Fibroblast of skin of scalp (primary cell): ENCODE measurements at places on chromosomes 2 and 18.
A peak's percentile ranks its signal among the peaks of the same experiment; 100 is the strongest.

DNA sequence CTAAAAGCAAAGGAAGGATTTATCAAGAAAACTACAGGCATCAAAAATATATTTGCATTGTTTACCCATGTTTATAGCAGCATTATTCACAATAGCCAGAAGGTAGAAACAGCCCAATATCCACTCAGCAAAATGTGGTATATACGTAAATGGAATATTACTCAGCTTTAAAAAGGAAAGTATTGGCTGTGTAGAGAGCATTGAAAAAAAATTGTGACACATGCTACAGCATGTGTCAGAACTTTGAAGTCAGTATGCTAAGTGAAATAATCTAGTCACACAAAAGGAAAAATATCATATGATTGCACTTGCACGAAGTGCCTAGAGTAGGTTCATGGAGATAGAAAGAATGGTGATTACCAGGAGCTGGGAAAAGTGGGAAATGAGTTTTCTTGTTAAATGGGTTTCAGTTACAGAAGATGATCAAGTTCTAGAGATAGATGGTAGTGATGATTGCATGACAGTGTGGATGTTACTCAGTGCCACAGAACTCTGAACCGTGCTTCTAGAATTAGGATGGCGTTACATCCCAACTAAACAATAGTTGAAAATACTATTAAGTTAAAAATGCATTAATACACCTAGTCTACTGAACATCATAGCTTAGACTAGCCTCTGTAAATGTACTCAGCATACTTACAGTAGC, 20.1 kb downstream of the ANKRD12 start:
- DNase-seq: no peak

DNA sequence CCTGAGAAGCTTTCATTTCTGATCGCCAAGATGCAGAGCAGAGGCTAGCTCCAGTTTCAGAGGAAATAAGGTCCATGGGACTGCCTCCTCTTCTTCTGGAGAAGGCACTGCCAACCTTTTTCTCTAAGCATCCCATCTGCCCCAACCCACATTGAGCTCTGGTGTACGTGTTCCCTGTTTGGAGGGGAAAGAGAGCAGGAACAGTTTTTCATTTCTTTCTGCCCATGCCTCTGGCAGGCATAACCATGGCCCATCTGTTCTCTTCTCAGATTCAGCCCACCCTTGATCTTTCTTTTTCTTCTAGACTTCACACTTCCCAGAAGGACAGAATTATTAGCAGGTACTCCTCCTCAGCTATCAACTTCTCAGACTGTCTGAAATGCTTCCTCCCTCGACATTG, 1110.3 kb upstream of the KLHL29 start:
- no peak for DNase-seq

GRCh38 chr2:219612577-219613286, 14.7 kb upstream of the SLC4A3 start:
- no peak for DNase-seq

DNA sequence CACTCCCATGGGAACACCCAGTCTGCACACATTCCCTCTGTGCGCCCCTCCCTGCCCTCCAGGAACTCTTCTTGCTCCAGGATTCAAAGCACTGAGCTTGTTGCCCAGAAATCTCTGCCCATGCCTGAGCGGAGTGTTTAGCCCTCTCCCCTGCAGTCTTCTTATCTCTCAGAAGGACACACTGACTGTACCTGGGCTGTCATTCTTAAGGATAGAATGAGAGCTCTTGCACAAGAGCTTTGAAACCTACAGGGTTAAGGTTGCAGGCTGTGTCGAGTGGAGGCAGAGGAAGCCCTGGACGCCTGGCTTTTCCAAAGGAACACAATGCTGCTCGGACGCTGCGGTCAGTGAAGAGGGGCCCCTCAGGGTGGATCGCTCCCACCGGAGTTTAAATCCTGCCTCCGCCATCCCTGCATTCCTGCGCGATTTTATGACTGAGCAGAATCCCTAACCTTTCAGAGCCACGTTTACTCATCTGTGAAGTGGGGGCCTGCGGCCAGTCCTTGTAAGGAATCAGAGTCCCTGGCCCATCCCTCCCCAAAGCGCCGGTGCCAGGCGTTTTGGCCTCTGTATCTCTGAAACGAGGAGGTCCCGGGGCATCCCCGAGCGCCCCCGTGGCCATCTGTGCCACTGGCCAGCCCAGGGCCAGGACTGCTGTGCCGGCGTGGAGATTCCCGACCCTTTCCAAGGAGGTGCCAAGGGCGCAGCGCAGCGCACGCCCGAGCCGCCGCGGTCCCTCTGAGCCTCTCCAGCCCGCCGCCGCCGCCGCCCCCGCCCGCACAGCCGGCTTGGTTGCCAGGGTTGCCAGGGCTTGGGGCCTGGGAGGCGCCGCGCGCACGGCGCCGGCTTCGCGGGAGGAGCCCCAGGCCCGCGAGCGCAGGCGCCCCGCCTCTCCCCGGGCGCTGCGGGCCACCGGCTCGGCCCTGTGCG, 58.9 kb downstream of the FAM168B start:
- DNase-seq: peak; percentile 39

DNA sequence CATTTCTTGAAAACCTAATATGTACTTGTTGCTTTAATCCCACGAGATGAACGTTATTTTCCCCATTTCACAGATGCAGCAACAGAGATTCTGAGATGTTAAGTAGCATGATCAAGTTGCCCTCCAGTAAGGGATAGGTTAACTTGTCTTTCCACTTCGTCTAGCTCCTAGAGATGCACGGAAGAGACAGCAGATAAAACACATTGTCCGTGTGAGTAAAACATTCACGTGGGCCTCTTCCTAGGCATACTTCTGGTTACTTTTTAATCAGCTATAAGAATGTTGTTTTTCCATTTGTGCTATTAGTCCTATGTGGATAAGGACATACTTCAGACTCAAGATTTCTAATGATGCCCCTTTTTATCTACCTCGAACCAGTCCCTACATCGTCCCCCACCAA, 1.2 kb upstream of the ARHGAP28 start:
- DNase-seq: no peak
